Hematopoietic multipotent progenitor cell treated with erythropoietin and hydrocortisone succinate and interleukin-3 and kit ligand, for 15 days (in vitro differentiated cells): ENCODE measurements at places on chromosomes 16 and 17.

GRCh38 chr17:27533874-27534815, 77.9 kb downstream of the KSR1 start:
- DNase-seq, result no peak

- no peak for DNase-seq
Observed at GRCh38 chr16:80200079-80200478, 340.7 kb upstream of the DYNLRB2 start.

GRCh38 chr17:31788956-31789355, 70.1 kb downstream of the COPRS start:
- DNase-seq, result no peak

DNA sequence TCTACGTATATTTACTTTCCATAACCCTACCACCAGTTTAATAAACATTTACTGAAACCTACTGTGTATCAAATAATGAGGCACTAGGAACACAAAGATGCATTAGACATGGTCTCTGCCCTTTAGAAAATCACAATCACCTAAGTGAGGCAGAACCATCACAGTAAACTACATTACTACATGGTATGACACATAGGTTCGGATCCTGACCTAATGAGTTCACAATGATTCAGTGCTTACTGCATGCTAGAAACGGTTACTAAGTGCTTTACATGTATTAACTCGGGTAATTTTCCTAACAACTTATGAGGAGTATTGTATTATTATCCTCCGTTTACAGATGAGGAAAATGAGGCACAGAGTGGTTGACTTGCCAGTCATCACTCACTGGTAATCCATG, 5.2 kb upstream of the SYNRG start:
- DNase-seq, result no peak

- DNase-seq, result no peak
Observed at GRCh38 chr16:67394155-67395104, 1.1 kb upstream of the TPPP3 start.

DNA sequence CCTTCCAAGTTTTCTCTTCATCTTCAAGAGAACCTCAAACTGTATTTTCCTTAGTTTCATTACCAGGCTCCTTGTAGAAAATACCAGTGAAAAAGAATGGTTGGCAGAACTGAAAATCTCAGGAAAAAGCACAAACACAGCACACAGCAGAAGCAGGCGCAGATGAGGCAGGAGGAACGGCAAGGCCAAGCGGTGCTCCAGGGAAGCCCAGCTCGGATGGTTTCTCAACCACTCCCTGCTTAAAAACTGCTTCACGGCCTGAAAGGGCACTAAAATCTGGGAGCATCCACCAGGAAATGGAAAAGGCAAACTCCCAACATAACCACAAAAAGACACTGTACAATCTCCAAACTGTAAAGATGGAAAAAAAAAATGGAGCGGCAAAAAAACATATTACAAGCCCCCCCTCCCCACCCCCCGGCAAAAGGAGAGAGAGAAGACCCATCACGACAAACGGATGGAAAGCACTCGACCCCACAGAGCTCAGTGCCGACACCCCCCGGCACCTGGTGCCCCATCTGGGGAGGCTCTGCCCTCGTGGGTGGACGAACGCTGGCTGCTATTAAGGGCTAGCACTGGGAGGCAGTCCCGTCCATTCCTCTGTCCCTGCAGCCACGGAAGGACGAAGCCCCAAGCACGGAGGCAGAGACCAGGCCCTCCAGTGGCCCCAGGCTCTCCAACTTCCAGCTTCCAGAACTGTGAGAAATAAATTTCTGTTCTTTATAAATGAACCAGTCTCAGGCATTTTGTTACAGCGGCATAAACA, 127.5 kb downstream of the ZNF778 start:
- DNase-seq, result no peak

DNA sequence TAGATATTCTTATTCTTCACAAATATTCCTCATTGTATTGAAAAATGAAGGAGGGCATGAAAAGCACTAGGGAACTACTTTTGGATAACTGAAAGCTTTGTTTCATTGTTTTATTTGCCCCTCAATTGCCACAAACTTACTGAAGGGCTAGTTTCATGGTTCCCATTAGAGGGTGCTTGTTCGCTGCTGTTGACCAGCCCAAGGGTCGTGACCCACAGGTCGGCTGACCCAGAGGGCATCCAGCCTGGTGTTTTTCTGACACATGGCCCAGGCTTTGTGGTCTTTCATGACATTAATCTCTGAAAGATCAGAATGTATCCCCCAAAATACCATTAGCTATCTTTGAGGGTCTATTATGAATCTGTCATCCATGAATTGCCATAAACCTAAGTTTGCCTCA, 30.0 kb downstream of the DGKE start:
- no peak for DNase-seq

- DNase-seq, result no peak
Observed at GRCh38 chr16:87196661-87197060, 120.5 kb downstream of the C16orf95 start.

GRCh38 chr17:563616-564015, 151.0 kb downstream of the VPS53 start:
- DNase-seq, result no peak

DNA sequence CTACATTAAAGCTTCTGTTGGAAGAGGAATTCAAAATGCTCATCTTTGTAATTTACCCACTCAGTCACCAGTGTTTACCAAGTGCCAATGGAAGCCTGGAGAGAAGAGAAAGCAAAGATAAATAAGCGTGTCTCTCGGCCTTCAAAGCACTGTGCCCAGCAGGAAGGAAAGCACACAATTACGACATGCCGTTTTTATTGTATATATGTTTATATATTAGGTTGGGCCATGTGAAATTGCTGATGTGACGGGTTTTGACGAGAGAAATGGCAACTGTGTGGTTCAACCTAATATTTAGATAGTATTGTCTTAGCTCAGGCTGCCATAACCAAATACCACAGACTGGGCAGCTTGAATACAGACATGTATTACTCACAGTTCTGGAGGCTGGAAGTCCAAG, 79.3 kb upstream of the HSBP1 start:
- DNase-seq, result no peak

- peak; percentile 21 for DNase-seq
Observed at GRCh38 chr17:47894498-47895346, 1.3 kb upstream of the SP2 start.
